CD4-positive, alpha-beta memory T cell (primary cell): ENCODE measurements at places on chromosomes 5 and 9.
A peak's percentile ranks its signal among the peaks of the same experiment; 100 is the strongest.

- no peak for DNase-seq
These were observed 182.7 kb downstream of the GNAQ start for GRCh38 chr9:77848897-77849296.

- peak; percentile 74 for DNase-seq
These were observed 1.2 kb upstream of the GCNT4 start for GRCh38 chr5:75053304-75054133.

GRCh38 chr5:148746826-148747535 is 79.4 kb upstream of the ADRB2 start:
- DNase-seq: no peak

DNA sequence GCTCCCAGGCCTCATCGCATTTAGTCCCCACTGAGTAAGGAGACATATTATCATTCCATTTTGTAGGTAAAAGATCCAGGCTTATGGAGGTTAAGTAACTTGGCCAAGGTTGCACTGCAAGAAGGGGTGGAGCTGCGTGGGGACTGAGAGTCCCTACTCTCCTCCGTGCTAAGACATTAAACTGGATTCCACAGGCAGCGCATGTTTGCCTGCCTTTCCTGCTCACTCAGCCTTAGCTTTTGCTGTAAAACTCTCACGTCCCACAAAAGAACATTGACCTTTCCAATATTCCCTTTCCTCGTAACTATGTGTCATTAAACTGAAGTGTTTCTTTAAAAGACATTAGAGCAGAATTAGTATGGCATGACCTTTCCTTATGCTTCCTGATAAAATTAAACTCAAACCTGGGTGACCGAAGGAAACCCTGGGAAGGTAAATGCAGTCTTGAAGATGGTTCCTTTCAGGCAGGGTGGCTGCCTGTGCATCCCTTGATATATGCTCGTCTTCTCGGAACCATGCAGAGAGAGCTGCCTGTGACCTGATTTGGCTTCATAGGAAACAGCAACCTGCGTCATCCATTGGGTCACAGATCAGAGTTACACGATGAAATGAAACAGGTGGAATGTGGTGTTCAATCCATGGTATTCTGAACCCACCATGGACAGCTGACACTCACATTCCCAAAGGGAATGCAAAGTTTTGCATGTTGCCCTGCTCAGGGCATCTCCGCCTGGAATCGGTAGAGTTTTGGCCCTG is 85.9 kb downstream of the TMEM252 start:
- no peak for DNase-seq

DNA sequence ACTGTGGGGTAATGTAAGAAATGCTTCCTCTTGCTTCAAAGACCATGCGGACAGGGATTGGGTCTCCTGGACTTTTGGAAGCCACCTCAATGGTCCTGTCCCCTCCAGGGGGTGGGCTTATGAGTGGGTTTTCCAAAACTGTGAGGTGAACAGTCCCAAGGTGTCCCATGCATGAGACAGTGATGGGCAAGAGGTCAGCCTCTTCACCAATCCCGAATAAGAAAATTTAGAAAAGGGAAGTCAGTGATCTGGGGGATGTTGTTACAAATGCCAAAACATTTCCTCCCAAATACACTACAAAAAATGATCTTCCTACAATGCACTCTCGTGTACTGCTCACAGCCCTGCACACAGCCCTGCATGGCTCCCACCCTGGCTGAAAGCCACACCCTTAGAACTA is 215.7 kb upstream of the TBC1D2 start:
- no peak for DNase-seq

DNA sequence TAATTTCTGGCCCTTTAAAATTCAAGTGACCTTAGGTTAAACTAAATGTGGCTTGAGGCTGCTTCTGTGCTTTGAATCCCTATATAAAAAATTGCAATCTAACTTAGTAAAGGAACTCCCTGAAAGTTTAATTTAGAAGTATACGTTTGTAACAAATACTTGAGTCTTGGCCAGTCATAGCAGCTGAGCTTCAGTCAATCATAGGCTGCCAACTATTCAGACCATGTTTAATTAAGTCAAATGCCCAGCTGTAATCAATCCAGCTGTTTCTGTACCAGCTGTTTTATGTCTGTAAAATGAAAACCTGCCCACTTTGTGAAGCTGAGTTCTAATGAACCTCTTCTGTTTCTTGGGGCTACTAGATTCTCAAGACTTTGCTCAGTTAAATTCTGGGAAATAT is 760.1 kb downstream of the MAT2B start:
- no peak for DNase-seq

- no peak for DNase-seq
These were observed 116.4 kb upstream of the COL5A1 start for GRCh38 chr9:134525070-134525815.

GRCh38 chr9:38195737-38196161 is 126.7 kb upstream of the SHB start:
- no peak for DNase-seq

- DNase-seq: no peak
These were observed 152.9 kb upstream of the PHYKPL start for GRCh38 chr5:178385496-178385890.

DNA sequence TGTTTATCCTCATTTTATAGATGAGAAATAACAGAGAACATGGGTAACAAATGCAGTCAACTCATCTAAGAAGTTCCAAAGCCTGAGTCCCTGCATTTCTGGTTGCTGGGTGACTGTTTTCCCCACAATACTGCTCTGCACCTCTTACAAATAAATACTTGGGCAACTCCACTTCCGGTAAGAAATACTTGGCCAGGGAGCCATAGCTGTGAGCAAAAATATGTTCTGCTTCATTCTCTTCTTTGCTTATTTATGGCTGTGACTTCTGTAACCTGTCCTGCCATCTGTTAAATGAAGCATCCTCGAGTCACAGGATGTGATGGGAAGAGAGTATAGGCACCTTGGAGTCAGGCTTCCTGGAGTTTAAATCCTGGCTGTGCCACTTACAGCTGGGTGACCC is 49.9 kb downstream of the GDNF start:
- no peak for DNase-seq

GRCh38 chr5:55582256-55582655 is 47.5 kb upstream of the PLPP1 start:
- peak; percentile 16 for DNase-seq

DNA sequence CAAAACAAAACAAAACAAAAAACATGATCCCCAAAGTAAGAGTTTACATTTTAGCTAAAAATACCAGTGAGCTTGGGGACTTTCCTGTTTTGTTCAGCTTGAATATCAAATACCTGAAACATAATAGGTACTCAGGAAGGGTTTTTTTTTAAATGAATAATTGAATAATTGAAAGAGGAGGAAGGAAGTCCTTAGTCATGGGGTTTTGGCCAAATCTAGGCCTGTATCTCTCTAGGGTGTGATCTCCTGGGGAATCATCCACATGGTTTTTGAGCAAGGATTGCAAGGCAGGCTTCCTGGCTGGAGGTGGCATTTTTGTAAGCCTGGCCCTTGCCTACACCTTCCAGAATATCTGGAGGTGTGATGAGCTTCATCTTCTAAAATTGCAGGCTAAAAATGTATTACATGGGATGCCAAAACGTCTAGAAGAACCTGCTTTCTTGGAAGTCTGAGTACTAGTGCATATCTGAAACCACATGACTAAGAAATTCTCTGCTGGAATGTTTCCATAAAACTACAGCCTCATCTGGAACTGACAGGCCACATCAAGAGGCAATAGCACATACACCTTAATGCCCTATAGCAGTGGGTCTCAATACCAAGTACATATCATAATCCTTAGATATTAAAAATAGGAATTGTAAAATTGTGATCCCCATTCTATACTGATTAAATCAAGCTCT is 10.4 kb downstream of the C9 start:
- no peak for DNase-seq

DNA sequence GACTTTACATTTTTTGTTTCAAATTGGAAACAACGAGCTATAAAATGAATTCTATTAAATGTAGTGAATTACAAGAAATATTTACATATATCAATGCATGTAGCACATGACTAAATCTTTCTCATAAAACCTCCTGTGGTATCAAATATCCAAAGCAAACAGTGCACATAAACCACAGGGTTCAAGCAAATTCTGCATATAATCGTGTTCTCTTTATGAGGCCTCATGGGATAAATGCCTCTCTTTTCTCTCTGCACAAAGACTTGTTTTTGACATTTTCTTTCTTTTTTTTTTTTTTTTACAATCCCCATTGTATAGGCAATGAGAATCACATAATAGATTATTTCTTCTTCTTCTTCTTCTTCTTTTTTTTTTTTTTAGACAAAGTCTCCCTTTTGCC is 1117.2 kb upstream of the DMAC1 start:
- no peak for DNase-seq

DNA sequence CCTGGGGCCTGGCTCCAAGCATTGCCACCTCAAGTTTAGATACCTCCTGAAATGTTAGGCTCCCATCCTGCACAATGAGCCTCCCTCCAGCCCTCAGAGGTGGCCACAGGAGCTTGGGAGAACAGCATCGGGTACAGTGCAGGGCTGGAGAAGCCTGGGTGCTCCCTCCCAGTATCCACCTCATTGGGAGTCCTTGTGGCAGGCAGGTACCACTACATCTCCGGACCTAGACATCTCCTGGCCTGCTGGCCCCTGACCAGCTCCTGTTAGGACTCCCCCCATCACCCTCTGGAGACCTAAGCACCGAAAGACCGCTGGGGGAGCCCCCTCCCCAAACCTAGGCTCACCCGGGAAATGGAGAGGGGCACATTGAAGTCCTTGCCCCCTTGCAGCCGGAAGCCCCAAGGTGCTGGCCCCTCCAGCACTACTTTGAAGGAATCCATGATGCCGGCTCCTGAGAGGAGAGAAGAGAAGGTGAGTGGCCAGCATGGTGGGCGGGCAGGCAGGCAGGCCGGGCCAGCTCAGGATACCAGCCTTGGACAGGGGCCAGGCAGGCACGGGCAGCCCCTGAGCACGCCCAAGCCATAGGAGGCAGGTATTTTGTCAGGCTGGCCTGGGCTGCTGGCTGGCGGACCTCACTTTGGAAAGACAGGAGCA is 1.2 kb downstream of the PDLIM7 start:
- no peak for DNase-seq

- DNase-seq: no peak
These were observed 346.7 kb upstream of the KLF9 start for GRCh38 chr9:70761139-70761670.

DNA sequence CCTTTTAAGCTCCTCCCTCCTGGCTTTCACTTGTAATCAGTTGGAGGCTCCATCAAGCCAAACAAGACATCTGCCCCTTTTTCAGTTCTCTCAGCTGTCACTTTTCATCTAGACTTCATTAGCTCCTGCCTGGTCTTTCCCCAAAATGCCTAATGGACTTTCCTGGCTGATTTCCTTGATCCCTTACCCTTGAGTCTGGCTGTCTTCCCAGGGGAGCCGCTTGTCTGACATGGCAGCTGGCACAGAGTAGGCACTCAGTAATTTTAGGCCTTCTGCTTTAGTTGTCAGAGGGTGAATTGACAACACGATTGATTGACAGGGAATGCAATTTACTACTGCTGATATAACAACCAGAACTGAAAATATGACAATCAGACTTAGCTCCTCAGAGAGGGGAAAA is 2.1 kb downstream of the C9orf153 start:
- no peak for DNase-seq

DNA sequence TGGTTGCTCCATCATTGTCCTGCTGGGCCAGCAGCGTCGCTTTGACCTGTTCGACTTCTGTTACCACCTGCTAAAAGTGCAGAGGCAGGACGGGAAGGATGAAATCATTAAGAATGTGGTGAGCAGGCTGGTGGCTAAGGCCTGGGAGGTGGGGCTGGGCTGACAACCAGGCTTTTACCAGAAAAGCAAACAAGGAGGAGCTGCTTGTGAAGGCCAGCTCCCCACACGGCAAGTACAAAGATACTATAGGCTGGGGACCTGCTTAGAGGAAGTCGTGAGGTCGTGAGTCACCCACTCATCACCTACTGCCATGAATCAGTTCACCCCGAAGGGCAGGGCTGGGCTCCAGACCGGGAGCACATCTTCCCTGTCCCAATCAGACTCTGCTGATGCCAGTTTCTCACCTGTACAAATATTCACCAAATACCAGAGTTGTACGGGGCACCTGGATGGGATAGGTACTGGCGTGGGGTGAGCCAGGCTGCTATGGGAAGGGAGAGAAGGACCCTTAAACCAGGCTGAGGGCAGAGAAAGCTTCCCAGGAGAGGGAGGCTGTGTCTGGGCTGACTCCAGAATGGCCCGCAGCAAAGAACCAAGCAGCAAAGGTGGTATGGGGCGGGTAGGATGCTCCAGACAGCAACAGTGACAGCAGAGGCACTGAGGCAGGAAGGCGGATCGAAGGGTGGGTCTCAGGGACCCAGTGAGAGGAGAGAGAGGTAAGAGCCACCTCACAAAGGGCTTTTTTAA is 69.3 kb upstream of the NIPAL4 start:
- peak; percentile 71 for DNase-seq

GRCh38 chr5:115751176-115751575 is 65.3 kb downstream of the CDO1 start:
- no peak for DNase-seq

DNA sequence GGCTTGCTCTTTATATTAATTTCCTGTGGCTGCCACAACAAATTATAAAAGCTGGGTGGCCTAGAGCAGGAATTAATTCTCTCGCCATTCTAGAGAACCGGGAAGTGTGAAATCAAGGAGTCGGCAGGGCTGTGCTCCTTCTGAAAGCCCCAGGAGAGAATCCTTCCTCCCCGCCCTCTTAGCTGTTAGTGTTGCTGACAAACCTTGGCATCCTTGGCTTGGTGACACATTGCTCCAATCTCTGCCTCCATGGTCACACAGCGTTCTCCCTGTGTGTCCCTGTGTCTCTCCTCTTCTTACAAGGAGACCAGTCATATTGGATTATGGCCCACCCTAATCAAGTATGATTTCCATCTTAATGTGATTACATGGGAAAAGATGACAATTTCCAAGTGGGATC is 55.9 kb upstream of the NEURL1B start:
- DNase-seq: no peak

DNA sequence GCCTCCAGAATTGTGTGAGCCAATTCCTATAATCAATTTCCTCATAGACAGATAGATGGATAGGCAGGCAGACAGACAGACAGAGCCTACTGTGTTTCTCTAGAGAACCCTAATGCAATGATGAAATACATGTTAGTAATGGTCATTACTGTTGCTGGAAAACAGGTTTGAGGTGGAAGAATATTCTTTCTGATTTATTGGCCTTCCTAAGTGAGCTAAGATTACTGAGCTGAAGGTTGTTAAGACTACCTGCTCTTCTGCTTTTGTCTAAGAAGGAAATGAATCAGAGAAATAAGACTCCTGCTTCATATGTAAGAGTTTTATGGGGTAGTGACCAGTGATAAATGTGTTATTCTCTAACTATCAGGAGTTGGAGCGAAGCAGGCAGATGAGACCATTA is 219.9 kb downstream of the ELAVL2 start:
- DNase-seq: no peak

- DNase-seq: no peak
These were observed 23.9 kb downstream of the PAX5 start for GRCh38 chr9:37010180-37010579.
